Activated CD8-positive, alpha-beta memory T cell treated with anti-CD3 and anti-CD28 coated beads, Interleukin-2, amount 10 ng/mL, durations not matched to agents 7 days and 5 days (primary cell): ENCODE measurements at places on chromosomes 6 and 20.

DNA sequence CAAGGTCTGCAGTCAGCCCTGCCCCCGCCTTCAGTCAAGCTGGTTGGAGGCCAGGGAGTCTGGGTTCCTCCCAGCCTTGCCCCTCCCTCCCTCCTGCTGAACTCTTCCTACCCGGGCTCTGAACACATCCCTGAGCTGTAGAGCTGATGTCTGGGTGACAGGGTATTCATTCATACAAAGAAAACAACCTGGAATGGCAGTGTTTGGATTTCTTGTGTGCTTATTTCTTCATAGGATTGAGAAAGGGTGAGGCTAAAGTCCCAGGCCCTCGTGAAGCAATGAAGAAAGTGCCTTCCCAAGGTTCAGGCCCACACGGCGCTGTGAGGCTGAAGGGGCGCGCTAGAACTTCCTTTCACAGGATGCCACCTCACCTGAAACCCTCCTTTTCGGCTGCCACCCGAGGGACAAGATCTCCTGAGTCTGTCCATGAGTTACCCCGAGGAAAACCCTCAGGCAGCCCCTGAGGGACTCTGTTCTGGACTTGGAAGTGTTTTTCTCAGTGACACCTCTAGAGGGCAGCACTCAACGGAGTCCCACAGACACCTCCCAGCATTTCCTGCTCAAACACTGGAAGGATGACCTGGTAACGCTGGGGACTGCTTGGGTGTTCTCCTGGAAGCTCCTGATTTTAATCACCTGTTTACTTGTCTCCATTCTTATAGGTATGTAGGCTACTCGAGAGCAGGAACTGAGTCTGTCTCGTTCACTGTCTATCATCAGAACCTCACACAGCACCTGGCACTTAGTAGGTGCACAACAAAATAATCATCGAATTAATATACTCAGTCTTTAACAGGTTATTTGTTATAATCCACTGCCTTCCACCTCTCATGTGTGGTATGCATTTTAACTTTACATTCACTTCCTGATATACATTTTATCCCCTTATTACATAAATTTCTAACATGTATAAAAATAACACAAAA, 11.8 kb upstream of the GSTA1 start:
- H3K4me1 ChIP-seq = no peaks in the 10 kb centered on the region
- H3K4me3 ChIP-seq = no peak overlapping the region
- no peaks in the 10 kb centered on the region for H3K27me3 ChIP-seq
- H3K27ac ChIP-seq = no peak overlapping the region
- DNase-seq = peak; percentile 54

DNA sequence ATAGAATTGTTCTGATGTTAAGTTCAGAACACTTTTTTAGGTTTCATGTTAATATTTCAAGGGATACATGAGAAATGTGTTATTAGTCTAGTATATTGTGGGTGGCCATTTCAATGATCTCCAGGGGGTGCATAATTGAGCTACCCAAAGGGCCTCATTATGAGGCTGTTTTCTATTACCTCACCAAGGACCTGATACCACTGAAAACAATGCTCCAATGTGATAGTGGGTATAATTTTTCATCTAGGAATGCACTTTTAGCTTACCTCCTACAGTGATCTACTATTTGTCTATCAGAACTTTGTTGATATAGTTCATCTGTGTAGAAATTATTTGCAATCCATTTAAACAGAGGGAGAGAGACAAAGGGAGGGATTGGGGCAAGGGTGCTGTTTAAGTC, 106.8 kb upstream of the HS3ST5 start:
- H3K4me1 ChIP-seq = no peaks in the 10 kb centered on the region
- no peaks in the 10 kb centered on the region for H3K27me3 ChIP-seq
- no peaks in the 10 kb centered on the region for H3K36me3 ChIP-seq
- no peak for DNase-seq
- H3K27ac ChIP-seq = no peak overlapping the region

DNA sequence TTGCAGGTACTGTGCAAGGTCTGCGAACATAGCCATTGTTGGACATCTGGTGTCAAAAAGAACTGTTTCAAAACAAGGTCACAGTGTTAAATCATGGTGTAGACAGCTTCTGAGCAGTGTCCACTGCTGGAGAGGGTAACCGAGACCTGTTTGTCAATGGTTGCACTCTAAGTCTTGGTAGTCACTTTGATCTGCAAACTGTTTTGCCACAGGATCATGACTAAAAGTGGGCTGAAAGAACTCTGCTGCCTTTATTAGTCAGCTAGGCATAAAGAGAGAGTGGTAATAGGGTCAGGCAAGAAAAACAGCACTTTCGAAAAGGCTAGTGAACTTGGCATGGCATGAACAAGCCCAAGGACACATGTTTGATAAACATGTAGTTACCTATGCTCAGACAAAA, 552.3 kb upstream of the CITED2 start:
- H3K27ac ChIP-seq = no peak overlapping the region
- peaks cover 1% of the 10 kb centered on the region for H3K4me1 ChIP-seq
- no peak overlapping the region for H3K4me3 ChIP-seq
- H3K36me3 ChIP-seq = no peaks in the 10 kb centered on the region

GRCh38 chr6:6730831-6731230, 142.3 kb downstream of the LY86 start:
- H3K27me3 ChIP-seq = peaks cover 46% of the 10 kb centered on the region
- H3K4me1 ChIP-seq = no peaks in the 10 kb centered on the region
- no peak overlapping the region for H3K27ac ChIP-seq
- no peaks in the 10 kb centered on the region for H3K36me3 ChIP-seq
- no peak for DNase-seq

GRCh38 chr6:147738516-147739162, 230.1 kb downstream of the SAMD5 start:
- H3K36me3 ChIP-seq = no peaks in the 10 kb centered on the region
- no peak for DNase-seq
- H3K4me1 ChIP-seq = no peaks in the 10 kb centered on the region
- no peak overlapping the region for H3K4me3 ChIP-seq
- no peaks in the 10 kb centered on the region for H3K27me3 ChIP-seq
- no peak overlapping the region for H3K27ac ChIP-seq

- H3K27me3 ChIP-seq = no peaks in the 10 kb centered on the region
- H3K36me3 ChIP-seq = peaks cover 11% of the 10 kb centered on the region
- DNase-seq = no peak
- peaks cover 35% of the 10 kb centered on the region for H3K4me1 ChIP-seq
- no peak overlapping the region for H3K27ac ChIP-seq
- H3K4me3 ChIP-seq = no peak overlapping the region
Measured at GRCh38 chr20:58403272-58403671, 14.2 kb downstream of the VAPB start.

GRCh38 chr20:3251806-3252205, 12.8 kb upstream of the SLC4A11 start:
- H3K4me1 ChIP-seq = peaks cover 6% of the 10 kb centered on the region
- DNase-seq = no peak
- H3K4me3 ChIP-seq = no peak overlapping the region
- H3K27me3 ChIP-seq = peaks cover 28% of the 10 kb centered on the region
- H3K27ac ChIP-seq = no peak overlapping the region
